ENCODE measurements at places on chromosomes 11 and 22.

DNA sequence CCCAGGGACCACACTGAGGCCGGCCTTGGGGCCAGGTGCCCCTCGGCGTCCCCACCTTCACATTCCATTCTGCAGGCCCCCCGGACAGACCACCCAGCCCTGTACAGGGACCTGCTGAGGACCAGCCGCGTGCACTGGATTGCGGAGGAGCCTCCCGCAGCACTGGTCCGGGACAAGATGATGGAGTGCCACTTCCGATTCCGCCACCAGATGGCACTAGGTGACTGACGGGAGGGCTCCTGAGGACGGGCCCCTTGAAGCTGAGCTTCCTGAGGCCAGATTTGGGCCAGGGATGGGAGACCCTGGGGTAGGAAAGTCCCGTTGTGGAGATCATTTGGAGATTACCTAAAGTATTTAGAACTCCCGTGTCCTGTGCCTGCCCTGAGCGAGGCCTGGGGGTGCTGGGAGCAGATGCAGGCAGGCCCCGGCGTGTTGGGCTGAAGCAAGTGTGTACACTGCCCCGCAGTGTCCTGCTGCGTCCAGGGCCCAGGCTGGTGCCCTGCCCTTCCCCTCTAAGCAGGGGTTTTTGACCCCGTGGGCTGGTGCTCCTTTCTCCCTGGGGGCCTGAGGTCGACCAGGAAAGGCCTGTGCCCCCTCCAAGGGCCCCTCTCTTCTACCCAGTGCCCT is 20.0 kb downstream of the TRMU start:
- DNase-seq, result peak; percentile 70

DNA sequence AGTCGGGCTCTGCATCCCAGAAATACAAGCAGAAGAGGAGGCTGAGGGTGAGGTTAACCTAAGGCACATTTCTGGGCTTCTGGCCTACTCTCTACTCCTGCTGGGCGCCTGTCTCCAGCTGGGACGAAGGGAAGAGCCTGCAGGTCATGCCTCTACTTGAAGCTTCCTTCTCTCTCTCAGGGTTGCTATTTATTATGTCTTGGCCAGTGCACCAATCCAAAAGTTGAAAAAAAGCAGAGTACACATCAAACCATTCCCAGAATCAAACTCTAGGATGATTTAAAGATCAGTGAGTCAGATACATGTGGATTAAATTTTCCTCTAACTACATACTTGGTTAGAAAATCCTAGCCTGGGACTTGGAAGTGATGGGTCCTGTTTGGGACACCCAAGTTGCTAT is 60.2 kb upstream of the CDON start:
- peak; percentile 79 for DNase-seq

DNA sequence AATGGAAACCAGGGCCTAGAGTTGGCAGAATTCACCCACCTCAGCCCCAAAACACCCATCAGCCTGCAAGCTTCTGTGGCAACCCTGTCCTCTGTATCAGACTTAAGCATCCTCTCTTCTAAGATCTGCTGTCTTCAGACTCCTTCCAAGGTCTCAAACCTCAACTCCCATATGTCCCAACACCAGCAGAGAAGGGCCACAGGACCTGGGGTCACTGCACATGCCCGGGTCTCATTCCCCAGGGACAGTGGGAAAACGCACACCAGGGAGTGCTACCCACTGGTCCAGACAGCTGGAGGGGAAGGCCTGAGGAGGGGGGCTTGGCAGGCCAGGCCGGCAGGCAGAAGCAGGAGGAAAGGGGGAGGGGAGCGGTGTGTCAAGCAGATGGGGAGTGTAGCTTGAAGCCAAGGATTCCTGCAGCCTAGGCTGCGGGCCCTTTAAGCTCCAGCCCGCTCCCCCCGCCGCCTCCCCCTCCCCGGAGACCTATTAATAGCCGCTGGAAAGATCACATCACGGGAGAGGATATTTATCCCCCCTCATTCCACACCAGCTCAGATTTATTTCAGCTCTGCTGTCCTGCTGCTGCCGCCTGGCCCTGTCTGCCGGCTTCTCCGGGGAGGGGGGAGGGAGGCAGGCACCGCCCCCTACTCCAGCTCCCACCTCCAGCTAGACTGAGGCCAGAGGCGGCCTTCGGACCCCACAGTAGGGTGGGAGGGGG is 16.7 kb downstream of the BCL9L start:
- DNase-seq, result peak; percentile 98

DNA sequence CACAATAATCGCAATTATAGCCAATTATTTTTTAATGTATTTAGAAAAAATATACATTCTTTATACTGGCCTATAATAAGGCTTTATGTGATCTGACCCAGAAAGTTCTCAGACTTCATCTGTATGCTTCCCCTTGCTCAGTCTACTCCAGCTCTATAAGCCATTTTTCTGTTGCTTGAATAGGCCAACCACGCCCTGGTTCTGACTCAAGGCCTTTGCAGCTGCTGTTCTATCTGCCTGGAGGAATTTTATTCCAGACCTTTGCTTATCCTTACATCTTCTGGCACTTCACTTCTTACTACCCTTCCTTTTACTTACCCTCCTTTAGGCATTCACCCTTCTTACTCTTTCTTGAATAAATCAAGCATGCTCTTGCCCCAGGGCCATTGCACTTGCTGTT is 54.9 kb upstream of the PDE3B start:
- DNase-seq, result no peak

- no peak for DNase-seq
Measured at GRCh38 chr22:33580310-33580709, 340.0 kb downstream of the LARGE1 start.

GRCh38 chr11:74932169-74932568 is 16.7 kb downstream of the XRRA1 start:
- no peak for DNase-seq

GRCh38 chr11:47852053-47852452 is 3.9 kb upstream of the NUP160 start:
- no peak for DNase-seq

DNA sequence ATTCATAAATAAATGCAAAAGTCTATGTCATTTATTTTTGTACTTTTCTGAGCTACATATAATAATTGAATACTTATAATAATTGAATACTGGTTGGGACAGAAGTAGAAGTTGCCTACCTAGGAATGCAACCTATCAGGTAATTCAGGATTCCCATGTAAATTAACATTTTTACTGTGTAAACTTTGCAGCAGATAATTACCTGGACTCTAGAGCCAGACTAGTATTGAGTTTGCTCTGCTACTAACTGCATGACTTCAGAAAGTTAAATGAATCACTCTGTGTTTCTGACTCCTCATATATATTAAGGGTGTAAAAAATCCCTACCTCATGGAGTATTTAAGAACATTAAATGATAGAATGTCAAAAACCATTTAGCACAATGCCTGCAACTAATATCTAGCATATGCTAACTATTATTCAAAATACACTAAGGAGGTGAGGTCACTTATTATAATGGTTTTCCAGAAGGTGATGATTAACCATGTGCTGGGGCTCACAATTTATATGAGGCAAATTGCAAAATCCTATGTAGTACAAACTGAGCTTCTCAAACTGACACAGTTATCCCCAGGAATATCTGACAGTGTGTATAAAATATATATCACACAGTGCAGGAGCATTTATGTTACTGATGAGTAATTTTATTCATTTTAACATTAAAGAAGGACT is 138.1 kb upstream of the ANO3 start:
- peak; percentile 77 for DNase-seq

DNA sequence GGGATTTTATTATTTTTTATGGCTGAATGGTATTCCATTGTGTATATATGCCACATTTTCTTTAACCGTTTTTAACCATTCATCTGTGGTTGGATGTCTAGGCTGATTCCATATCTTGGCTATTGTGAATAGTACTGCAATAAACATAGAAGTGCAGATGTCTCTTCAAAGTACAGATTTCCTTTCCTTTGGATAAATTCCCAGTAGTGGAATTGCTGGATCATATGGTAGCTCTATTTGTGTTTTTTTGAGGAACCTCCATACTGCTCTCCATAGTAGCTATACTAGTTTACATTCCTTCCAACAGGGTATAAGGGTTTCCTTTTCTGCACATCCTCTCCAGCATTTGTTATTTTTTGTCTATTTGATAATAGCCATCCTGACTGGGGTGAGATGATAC is 71.9 kb upstream of the SEZ6L start:
- DNase-seq, result no peak

GRCh38 chr22:37733625-37734401 is 37.0 kb downstream of the TRIOBP start:
- DNase-seq, result no peak

- peak; percentile 29 for DNase-seq
Measured at GRCh38 chr11:41323446-41323845, 136.0 kb downstream of the LRRC4C start.

GRCh38 chr11:111526501-111526900 is 11.9 kb downstream of the HOATZ start:
- DNase-seq, result no peak

GRCh38 chr22:19902245-19902715 is 39.3 kb upstream of the COMT start:
- no peak for DNase-seq

DNA sequence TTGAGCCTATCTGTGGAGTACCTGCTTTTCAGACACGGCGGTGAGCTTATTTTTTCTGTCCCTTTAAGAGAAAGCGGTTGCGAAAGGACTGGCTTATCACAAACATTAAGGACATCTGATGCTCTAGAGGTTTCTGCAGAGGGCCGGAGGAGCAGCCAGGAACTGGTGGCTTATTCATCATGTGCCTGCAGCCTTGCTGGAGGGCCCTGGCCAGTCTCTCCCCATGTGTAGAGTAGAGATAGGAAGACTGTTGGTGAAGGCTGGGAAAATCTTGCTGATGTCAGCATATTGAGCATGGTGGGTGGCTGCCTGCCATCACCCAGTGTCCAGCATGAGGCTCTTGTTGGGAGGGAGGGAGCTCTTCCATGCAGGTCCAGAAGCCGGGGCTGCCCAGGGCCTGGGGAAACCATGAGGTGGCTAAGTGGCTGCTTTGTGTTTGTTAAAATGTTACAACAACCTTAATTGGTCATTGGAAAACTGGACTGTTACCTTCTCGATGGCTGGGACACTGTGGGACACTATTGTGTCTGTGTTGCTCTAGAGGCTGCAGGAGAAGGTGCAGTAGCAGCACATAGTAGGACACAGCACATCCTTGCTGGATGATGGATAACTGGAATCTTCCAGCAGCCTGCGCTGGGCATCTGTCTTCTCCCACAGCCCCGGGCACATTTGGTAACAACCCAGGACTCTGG is 54.3 kb downstream of the TSPAN18 start:
- DNase-seq, result no peak

- no peak for DNase-seq
Measured at GRCh38 chr11:79404325-79404724, 36.5 kb downstream of the TENM4 start.

- DNase-seq, result peak; percentile 89
Measured at GRCh38 chr11:35525501-35526175, at the start of gene PAMR1. TSS of gene PAMR1 (minus strand) at chr11:35525616. CDS start at chr11:35525585, 31 bp downstream.

DNA sequence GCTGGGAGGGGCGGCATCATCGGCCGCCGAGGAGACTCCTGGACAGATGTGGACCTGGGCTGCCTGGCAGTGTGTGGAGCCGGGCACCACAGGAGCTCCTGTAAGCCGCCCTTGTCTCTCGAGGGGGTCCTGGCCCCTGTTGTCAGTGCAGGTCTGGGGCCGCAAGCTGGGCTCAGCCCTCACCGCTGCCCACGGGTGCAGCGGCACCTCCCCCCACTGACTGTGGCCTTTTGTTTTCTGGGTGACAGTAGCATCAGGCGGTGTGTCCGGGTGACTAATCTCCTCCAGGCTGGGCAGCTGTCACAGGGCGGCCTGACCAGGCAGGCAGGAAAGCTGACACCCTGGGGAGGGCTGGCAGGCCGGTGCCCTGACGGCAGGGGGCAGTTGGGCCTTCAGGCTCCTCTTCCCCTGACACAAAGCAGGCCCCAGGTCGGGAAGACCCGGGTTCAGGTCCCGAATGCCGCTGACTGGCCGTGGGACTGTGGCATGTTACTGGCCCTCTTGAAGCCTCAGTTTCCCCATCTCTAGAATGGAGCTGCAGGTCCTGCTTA is 16.3 kb downstream of the DGKZ start:
- DNase-seq, result peak; percentile 74
